NCI-H2081 treated with DMSO at 0.1 percent for 48 hours (cell line): ENCODE measurements at places on chromosomes 2 and 18.

DNA sequence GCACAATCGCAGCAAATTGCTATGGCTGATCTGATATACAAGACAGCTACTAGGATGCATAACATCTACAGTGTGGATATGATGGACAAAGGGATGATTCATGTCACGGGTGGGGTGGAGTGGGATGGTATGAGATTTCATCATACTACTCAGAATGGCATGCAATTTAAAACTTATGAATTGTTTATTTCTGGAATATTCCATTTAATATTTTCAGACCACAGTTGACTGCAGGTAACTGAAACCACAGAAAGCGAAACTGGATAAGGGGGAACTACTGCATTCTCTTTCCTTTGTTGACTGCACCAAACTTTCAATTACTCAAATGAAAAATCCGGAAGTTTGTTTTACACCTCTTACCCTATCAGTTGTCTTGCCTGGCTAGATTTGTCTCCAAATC, 94.4 kb upstream of the NEUROD1 start:
- no peak for DNase-seq

- no peak for DNase-seq
Measured at GRCh38 chr18:48884306-48884705, 66.5 kb downstream of the SMAD7 start.

DNA sequence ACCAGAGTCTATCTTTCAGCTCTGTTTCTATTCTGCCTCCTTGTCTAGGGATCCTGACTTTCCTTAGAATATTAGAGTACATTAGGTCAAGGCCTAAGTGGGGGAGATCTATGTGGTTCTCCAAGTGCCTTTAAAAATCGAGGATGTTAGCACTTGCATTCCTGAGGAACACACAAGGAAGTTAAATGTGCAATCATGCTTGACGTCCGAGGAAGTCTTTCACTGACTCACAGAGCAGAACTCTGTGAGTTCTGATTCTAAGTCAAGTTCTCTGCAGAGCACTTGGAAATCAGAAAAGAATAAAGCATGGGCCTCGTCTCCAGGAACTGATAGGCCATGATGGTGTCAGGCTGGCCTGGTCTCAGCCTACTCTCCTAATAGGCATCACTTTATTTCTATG, 17.2 kb downstream of the FHOD3 start:
- no peak for DNase-seq

DNA sequence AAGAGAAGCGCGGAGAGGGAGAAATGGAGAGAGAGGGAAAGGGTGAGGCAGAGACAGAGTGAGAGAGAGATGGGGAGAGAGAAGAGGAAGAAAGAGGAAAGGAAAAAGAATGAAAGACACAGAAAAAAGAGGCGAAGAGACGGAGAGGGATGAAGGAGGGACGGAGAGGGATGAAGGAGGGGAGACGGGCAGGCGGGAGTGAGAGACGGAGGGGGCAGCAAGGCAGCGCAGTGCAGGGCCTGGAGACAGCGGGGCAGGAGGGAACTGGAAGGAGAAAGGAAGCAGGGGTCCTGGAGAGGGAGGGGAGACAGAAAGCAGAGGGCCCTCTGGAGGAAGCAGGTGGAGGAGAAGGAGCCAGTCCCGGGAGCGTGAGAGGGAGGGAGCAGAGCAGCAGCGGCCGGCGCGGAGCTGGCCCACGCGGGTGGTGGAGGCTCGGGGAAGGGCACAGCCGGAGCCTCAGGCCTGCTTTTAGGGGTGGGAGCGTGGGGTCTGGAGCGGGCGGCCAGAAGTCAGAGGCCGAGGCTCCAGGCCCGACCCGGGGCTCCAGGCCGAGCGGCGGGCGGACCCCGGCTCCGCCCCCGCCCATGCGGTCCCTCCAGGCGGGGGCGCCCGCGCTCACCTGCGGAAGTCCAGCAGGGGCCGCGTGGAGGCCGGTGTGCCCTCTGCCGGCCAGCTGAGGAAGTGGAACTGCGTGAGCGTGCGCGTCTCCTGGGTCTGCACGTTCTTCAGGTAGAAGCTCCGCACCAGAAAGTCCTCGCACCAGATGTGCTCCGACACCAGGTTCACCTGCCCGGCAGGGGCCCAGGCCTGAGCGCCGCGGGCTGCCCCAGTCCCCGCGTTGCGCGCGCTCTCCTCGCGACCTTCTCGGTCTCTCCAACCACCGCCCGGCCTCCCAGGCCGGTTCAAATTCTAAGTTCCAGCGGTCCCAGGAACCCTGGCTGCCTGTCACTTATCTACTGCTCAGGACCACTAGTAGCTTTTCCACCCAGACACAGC, 14.5 kb downstream of the PTPRN start:
- peak; percentile 3 for DNase-seq

DNA sequence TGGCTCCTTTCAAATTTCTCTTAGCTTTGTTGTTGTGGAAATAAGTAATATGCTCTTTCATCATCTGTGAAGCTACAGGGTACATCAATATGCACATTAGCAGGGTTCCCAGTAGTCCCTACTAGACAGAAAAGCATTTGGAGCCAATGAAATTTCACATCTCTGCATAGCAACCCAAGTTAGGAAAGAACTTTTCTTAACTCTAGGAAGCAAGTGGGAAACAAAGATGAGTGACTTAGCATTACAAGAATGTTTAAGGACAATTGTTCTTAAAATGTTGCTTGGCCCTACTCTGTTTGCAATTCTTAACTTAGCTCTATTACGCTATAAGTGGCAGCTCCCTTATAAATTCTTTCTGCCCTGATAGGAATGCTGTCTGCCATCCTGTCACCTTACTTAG, 39.6 kb downstream of the ZEB2 start:
- no peak for DNase-seq

DNA sequence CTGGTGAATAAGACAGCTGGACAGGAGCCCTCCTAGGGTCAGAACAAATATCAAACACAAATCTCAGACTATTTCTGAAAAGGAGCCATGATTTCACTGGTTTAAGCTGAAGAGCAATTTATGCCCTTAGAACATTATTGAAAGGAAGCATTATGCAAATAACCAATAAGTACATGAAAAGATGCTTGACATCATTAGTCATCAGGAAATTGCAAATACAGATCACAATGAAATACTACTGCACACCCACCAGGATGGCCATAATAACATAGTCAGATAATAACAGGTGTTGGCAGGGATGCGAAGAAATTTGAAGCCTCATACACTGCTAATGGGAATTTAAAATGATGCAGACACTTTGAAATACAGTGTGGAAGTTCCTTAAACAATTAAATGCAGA, 176.4 kb upstream of the RAB6C start:
- peak; percentile 19 for DNase-seq

GRCh38 chr2:160602073-160602472, 108.5 kb upstream of the RBMS1 start:
- no peak for DNase-seq

- no peak for DNase-seq
Measured at GRCh38 chr2:128306931-128307460, 11.7 kb downstream of the HS6ST1 start.

GRCh38 chr2:102099536-102100298, 42.8 kb upstream of the IL1R1 start:
- no peak for DNase-seq

GRCh38 chr2:69385443-69386151, 1.4 kb downstream of the GFPT1 start:
- DNase-seq = no peak

DNA sequence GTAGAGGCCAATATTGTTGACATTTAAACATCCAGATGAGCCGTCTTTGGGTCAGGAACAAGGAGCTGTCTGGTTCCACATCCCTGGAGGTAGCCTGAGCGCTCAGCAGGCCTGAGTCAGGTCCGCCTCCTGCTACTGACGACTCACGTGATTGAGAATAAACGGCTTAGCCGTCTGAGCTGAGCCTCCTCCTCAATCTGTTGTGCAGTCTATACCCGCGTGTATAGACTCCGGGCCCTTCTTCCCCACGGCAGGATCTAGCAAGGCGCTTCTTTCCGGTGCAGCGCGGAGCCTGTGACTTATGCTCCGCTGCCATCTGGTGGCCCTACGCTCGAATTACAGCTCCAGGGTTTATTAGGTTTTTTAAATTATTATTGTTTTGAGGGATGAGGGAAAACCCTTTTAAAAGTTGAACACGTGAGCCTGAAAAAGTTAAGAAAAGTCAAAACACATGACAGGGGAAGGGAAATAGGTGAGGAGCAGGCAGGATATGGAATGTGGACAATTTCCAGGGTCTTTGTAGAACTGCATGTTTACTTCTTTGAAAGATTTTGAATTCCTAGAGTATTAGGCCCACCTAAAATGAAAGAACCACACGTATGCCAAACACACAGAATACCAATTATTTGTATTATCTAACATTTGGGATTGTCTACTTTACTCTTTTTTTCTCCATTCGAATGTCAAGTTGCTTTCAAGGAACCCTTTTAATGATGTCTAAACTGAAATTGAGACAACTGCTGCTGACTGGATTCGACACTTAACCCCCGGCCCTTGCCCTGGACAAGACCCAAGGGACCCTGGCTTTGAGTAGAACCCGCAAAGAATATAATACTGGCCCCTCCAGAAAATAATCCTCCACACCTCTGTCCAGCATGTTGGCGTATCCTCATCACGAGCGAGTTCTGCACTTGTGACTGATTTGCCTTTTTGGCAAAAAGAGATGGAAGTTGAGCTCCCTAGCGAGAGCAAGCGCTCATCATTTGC, 112.4 kb upstream of the ZNF236 start:
- peak; percentile 27 for DNase-seq

DNA sequence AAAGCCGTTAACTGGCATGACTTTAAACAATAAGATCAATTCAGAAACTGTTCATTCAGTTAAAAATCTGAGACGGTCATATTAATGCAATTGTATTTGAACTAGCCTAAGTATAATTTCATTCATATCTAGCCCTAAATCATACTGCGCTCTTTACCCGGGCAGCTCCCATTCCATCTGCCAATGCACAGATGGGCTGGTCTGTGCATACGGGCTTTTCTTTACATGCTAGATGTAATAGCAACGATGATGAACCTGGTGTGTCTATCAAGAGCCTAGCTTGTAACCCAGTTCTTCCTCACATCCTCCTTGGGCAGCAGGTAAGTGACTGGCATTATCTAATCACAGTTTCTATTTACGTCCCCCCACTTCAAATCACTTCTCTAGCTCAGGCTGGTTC, 631.5 kb upstream of the KLHL29 start:
- no peak for DNase-seq

GRCh38 chr2:145524836-145525235, 1004.9 kb upstream of the ZEB2 start:
- no peak for DNase-seq

- DNase-seq = no peak
Measured at GRCh38 chr2:68916226-68916625, 36.5 kb downstream of the GKN2 start.

GRCh38 chr18:21742315-21742687, 1.7 kb downstream of the MIB1 start:
- no peak for DNase-seq

GRCh38 chr2:212387146-212387545, 151.5 kb downstream of the ERBB4 start:
- DNase-seq = no peak

GRCh38 chr18:62658028-62658427, 57.3 kb upstream of the PHLPP1 start:
- DNase-seq = no peak

GRCh38 chr2:132460781-132461180, 44.2 kb downstream of the GPR39 start:
- no peak for DNase-seq

GRCh38 chr18:10201659-10202058, 252.8 kb upstream of the APCDD1 start:
- no peak for DNase-seq

- DNase-seq = no peak
Measured at GRCh38 chr2:199273042-199273511, 184.7 kb downstream of the SATB2 start.

- no peak for DNase-seq
Measured at GRCh38 chr18:74573053-74573452, 24.6 kb upstream of the ZNF407 start.

DNA sequence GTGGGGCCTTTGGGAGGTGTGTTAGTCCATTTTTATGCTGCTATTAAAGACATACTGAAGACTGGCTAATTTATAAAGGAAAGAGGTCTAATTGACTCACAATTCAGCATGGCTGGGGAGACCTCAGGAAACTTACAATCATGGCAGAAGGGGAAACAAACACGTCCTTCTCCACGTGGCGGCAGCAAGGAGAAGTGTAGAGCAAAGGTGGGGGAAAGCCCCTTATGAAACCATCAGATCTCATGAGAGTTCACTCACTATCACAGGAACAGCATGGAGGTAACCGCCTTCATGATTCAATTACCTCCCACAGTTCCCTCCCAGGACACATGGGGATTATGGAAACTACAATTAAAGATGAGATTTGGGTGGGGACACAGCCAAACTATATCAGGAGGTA, 187.1 kb upstream of the OSR1 start:
- no peak for DNase-seq

DNA sequence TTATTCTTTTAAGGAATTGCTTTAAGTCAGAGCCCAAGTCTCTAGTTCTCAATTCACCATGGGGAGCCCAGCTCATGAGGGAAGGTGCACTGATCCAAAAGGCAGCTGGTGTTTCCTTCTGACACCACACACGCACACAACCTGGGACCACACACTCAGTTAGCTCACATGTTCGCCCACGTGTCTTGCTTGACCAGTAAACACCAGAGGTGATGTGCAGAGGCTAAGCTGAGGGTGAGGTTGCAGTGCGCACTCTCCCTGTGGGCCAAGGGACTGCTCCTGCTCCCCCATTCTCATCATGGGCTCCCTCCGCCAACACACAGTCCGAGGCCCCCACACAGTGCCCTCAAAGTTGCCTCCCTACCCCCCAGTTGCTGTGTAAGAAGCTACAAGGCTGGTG, 70.8 kb upstream of the BZW1 start:
- no peak for DNase-seq

DNA sequence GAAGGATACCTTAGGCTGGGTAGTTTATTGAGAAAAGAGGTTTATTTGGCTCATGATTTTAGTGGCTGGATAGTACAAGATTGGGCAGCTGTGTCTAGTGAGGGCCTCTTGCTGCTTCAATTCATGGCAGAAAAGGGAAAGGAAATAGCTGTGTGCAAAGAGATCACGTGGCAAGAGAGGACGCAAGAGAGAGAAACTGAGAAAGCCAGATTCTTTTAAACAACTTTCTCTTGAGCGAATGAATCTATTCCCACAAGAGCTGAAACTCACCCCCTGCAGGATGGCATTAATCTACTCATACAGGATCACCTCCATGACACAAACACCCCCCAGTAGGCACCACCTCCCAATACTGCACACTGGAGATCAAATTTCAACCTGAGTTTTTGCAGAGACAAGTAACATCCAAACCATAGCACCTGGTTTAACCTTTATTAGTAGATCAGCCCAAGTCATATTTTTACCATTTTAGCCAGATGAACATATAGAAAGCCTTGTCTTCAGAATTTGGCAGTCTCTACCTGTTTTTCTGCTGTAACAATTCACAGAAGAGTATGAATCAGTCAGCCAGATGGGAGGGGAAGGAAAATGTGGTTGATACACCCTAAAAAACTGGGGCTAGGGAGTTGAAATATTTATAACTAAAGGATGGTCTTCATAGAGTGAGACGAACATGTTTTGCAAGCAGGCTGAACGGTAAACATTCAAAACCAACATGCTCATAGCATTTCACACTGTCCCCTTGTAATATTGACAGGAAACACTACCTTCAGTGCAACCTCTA, 73.9 kb upstream of the NCKAP5 start:
- no peak for DNase-seq
